ENCODE measurements at places on chromosomes 2 and 18.

DNA sequence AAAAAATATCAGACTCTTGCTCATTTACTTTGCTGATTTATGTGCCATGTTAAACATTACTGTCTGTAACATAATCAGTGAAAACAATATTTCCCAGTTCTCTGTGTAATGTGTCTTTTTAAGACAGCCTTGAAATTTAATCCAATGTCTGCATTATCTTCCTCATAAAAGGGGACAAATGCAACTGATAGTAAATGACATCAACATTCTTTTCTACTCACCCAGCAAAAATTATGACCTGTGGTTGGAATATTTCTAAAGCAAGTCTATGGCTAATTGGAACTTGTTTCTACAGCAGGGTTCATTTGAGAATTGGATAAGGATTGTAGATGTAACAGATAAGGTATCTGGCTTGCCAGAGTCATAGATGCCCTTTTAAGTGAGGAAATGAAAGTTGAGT lies 34.8 kb downstream of the C1D start:
- no peak for DNase-seq

- DNase-seq = peak; percentile 20
Measured at GRCh38 chr2:206611736-206612135, 30.6 kb upstream of the FAM237A start.

DNA sequence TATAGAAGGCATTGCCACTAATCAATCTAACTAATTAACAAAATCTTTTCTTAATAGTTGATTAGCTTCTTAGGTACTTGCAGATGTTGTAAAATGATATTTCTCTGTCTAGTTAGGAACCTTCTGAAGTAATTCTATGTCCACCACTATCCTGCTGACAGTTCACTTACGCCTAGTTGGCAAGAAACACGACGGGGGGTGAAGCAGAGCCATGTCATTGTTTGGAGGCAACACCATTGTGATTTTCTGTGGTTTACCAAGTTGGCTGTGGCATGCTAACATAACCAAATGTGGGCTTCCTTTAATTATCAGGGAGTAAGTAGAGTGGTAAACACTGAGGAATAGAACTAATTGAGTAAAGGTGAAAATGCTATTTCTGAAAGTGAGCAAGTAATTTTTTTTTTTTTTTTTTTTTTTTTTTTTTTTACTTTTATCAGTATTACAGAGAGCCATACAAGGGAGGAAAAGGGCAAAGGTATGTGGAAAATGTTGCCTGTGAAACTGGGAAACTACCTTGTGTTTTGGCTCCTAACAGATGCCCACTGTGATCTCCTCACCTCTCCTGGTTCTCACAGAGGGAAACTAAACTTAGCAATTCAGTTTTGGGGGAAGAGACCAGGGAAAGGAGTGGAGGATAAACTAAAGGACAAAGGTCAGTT lies 126.8 kb downstream of the MEIS1 start:
- DNase-seq = no peak

DNA sequence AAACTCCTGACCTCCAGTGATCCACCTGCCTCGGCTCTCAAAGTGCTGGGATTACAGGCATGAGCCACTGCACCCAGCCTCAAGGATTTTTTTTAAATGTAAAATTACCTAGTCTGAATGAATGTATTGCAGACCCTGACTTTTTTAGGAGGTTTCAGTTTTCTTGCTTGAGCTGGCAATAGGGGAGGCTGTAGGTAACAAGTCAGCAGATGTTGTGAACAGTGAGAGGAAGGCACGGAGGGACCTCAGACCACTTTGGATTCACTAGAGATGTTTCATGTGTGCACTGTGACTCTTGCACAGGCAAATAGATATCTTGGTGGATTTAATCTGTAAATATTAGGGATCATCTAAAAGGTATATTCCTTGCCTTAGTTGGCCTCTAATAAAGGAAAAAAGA lies 6.4 kb downstream of the NDUFV2 start:
- no peak for DNase-seq

DNA sequence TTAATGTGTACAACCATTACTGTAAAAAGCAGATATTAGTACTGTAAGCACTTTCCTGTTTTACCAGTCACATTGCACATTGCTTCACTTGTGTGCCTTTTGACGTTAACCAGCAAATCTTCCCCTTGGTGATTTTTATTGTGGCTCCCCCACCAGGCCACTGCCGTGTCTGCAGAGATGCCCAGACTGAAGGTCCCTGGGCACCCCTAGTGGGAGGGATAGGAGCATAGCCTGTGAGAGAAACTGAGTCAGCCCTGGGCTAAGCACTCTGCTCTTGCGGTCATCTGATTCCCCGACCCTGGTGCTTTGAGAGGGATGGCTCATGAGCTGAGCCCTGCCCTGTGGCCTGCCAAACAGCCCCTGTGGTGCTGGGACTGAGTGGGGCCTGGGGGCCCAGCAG lies 73.4 kb downstream of the INPP4A start:
- DNase-seq = no peak

- DNase-seq = no peak
Measured at GRCh38 chr2:236776206-236776605, 206.6 kb downstream of the ACKR3 start.

DNA sequence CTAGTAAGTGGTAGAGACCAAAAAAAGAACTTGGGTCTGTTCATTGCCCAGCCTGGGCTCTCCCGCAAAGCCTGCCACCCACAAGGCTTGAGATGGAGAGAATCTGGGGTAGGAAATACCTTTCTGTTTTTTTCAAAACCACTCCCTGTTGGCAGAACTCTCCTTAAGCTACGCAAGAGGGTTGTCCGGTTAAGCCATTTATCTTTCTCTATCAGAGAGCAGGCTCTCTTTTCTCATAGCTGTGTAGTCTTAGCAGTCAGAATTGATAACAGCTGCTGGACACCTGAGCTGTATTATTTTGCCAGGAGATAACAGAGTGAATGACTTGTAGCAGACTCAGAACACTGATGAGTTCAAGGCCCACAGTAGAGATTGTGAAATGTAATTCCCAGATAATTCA lies 1088.1 kb downstream of the TSN start:
- no peak for DNase-seq

Measured in RWPE1 (cell line).